Uterus (tissue), 4 donors: ENCODE measurements at places on chromosomes 7 and 10.

DNA sequence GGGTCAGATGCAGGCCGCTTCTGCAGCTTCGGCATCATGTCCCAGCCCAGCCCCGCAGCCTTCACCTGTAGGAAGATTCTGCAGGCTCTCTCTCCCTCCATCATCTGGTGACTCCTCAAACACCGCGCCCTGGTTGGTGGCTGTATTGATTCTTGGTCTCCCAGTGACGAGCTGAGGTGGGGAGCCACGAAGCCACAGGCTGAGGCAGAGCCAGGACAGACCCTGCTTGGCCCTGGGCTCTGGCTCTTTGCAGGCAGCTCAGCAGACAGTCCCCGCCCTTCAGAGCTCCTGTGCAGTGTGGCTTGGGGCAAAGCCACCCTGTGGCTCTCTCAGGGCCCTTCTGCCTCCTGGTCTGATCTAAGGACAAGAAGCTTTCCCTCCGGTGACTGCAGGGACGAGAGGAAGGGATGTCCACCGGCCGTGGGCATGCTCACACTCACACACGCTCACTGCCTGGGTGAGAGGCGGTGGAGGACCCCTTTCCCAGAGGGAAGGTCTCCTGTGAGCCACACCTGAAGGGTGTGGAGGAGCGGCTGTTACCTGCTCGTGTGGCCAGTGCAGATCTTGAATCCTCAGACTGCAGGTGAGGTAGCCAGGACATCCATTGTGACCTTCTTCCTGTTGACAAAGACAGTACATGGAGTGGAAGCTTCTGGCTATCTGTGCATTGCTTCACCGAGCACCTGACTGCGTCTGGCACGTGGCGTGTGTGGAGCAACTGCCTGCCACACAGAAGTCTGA is 79.6 kb downstream of the INPP5A start:
- DNase-seq, result no peak

- DNase-seq, result no peak
Measured at GRCh38 chr7:14748461-14748860, 154.1 kb downstream of the DGKB start.

DNA sequence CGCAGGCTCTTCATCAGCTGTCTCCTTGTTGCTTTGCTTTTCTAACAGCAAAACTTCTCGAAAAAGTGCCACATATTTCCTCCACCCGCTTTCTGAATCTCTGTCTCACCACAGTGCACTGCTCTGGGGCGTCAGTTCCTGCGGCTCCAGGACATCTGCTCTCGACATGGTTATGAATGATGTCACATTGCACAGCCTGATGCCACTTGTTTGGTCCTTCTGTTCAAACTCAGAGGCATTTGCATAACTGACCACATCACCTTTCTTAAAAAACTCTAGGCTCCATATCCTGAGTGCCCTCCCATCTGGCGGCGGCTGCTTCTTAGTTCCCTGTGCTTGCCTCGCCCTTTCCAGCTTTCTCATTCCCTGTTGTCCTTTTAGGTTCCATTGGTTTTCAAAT is 469.3 kb upstream of the COBL start:
- DNase-seq, result no peak

- no peak for DNase-seq
Measured at GRCh38 chr10:74104480-74104879, 46.1 kb downstream of the AP3M1 start.

DNA sequence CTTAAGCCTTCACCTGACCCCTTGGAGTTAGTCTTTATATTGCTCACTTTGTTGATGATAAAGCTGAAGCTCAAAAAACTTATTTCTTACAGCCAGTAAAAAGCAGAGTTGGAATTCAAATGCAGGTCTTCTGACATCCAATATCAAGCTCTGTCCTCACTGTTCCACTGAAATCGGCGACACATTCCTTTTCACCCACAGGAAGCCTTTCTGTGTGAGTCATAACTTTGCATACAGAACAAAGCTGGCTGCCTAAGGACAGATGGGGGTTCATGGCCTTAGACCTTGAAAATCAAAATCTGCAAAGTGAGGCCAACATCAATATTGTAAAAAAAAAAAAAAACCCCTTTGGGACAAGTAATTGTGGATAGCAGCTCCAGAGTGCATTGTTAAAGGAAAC is 21.8 kb upstream of the AKR1B1 start:
- no peak for DNase-seq

DNA sequence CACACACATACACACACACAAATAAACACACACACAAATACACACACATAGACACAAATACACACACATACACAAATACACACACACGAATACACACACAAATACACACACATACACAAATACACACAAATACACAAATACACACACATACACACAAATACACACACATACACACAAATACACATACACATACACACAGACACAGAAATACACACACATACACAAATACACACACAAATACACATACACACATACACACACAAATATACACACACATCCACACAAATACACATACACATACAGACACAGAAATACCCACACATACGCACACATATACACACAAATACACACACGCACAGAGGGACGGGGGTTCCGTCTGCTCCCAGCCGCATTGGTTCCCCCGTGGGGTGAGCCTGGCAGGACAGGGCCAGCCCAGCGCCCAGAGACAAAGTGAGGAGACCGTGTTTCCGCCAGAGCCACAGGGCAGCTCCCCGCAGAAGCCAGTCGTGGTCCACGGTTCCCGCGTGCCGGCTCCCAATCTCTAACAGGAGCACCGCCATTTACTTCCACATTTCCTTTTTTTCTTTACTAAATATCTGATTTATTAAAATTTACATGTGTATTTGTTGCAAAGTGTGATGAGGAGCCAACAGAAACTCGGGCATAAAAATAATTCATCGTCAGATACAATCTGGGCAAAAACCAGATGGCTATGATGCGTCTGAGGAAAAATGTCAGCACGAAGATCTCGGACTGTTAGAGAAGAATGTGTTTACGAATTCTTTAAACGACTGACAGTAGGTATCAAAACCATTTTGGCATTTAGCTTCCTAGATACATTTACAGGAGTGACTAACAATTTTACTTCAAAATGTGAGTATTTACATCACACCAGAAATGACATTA is 3.1 kb upstream of the KNDC1 start:
- no peak for DNase-seq
